IMR-90 (cell line): ENCODE measurements at places on chromosomes 6 and 20. TPM values are rescaled to one million over a fixed set of nuclear protein-coding genes. Genes with fewer than 3 reads are reported as not detected.

DNA sequence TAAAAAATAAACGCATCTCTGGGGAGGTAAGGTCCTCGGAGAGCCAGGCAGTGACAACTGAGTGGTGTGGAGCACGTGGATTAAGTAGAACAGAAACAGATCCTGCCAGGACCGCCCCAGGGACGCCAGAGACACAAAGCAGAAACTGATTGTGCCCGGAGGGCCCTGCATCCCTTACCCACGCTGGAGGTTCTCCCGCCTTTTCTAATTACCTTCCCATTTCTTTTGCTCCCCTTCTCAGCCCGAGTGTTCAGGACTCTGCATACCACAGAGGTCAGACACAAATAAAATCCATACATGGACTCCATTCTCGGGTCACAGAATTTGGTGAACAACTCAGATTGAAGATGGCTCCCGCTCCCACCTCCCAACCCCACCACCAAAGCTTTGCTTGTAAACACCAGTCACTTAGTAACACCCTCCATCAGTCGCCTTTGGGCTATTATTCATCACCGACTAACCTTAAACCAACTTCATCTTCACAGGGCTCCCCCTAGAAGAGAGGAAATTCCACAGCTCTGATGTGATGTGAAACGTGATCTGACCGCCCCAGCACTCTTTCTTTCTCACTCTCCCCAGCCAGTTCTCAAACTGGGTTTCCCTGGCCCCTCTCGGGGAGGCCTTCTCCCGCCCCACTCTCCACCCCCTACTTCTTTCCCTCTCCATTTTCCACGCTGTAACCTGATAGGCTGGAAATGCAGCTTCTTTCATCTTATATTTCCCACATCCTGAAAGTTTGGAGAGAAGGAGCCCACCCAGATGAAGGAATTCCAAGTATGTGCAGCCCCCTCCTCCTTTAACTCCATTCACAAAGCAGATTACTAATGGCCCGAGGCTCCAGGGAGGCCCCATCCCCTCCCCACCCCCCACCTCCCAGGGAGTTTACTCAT, 32.5 kb upstream of the PIM1 start:
- peak; percentile 99 for DNase-seq

DNA sequence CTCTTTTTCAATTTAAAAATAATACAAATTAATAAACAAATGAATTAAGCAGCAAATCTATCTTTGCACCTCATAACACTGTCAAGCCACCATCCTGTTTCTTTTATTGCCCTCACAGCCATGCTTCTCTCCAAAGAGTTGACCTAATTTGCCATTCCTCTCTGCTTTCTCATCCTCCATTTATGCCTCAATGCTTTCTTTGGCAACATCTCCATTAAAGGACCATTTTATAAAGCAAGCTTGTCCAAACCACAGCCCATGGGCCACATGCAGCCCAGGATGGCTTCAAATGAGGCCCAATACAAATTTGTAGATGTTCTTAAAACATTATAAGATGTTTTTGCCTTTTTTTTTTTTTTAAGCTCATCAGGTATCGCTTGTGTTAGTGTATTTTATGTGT, 26.4 kb upstream of the MEI4 start:
- DNase-seq: no peak

GRCh38 chr6:26375270-26375669, 7.6 kb upstream of the BTN2A2 start:
- DNase-seq: no peak

DNA sequence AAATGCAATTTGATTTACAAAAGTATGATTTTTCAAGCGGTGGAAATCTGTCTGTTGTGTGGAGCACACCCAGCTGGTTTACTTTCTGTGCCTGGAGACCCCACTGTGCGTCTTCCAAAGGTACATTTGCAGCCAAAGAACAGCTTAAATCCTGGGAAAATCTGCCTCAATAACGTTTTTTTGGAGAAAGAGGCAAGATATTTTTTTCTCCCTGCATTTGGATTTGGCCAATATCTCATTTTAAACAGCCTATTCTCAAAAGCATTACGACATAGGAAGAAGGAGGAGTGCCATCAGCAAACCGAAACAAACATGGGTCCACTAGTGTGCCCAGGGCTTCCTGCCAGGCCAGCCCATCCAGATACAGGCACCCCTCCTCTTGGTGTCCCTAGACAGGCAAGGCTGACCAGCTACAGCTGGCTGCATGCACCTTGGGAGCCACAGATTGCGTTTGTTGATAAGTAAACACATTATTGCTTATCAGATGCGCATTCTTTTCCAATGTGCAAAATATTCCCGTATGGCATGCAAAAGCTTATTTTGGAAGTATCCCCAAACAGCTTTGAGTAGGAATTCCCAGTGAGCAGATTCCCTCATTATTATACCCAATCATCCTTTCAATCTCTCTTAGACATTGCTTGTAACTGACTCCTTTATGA, 184.5 kb upstream of the MARCKS start:
- peak; percentile 37 for DNase-seq

DNA sequence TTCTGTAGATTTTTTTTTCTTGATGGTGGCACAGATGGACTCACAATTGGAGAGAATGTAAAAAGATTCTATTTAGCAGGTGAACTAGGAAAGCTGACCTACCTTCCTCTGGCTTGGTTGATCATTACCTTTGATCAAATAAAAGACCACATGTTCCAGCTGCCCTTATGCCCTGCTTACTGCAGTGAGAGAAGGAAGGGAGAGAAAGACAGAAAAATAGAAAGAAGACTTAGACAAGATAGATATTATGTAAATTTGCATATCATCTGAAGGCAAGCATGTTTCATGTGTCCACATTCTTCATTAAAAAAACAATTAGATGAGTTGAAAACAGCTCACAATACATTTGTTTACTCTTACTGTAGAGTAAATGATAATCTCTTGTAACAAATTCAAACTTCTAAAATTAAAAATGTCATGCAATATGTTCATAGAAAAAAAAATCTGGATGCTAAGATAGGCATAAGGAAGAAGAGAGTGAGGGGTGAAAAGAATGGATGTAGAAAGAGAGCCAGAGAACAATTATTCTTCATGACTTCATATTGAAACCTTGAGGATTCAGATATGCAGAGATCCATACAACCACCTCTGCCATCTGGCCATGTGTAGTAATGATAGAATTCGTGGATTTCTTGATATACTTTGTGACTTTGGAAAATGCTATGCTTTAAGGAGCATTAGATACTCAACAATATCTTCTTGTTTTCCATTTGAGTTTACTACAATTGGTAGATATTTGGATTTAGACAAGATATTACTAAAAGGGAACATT, 71.7 kb downstream of the RFX6 start:
- no peak for DNase-seq

DNA sequence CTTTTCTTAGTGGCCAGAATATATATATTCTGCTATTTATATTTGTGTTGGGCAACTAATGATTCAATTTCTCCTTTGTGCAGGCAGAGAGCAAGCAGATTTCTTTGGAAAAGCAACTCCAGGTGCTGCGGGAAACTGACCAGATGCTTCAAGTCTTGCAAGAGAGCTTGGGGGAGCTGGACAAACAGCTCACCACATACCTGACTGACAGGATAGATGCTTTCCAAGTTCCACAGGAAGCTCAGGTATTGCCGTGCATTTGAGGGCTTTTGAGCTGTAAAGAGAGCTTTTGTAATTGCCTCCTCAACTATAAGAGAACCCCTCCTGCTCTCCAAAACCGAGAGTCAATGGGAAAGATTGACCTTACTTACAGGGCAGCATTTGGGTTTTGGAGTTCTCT, 203.5 kb downstream of the UTRN start:
- DNase-seq: no peak

ARFRP1 gene
- polyA plus RNA-seq: 36.3 and 36.6 TPM in 2 replicates

DNA sequence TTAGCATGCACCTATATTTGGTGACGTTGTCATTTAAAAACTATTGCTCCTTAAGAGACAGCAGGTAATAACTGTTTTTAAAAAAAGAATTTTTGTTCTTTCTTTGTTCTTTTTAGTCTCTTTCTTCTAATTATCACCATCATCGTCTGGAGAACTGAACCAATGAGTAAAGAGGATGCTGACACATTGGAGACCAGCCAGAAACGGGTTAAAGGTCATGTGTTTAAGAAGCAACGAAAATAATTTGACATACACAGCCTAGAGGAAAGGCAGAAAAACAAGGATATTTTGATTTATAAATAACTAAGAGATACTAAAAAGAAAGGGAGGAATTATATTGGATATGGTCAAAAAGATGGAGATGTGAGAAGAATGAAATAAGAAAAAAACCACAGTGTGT, 19.2 kb upstream of the FYN start:
- no peak for DNase-seq

GRCh38 chr20:7879883-7880282, 60.4 kb downstream of the HAO1 start:
- DNase-seq: peak; percentile 43

DNA sequence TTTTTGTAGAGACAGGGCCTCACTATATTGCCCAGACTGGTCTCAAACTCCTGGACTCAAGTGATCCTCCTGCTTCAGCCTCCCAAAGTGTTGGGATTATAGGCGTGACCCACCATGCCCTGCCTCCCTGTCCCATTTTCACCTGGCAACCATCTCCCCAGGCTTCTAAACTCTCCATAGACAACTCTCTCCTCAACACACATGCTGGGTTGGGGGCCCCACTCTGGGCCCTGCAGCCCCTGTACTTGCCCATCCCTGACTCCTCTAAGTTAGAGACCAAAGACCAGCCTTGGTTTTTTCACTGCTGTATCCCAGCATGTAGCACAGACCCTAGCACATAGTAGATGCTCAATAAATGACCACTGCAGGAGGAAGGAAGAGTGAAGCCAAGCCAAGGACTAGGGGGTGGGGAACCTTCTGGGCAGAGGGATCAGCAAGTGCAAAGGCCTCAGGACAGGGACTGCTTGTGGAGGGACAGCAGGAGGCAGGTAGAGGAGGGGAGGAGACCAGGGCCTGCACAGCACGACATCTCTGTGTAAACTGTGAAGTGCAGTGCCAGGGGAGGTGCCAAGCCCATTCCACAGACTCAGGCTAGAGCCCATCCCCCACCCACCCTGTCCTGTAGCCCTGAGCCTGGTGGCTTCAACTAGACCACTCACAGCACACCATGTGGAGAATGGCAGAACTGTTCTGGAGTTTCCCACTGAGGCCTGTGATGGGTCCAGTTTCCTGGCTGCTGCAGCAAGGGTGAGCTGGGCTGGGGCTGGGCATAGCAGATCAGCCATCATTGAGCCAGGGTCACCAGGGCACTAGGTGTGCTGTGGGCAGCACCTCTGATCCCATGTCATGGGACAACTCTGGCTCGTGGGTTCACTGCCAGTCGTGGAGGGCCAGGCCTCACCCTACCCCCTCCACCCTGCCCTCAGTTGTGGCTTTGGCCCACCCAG, 3.4 kb upstream of the SRC start:
- no peak for DNase-seq

DNA sequence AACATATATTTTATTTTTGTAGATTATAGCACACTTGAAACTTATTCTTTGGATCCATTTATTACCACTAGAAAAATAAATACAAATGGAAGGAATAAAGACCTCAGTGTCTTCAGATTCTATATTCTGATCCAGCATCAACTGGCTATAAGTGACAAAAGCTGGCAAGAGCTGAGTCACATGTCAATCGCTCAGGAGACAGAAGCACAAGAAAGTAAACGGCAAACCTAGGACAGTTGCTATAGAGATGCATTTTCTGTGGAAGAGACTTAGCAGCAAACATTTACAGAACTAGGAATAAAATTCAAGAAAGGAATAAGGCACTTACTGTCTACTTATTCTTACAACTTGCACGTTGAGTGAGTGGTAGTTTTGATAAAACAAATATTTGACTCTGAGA, 230.4 kb downstream of the CLVS2 start:
- no peak for DNase-seq

DNA sequence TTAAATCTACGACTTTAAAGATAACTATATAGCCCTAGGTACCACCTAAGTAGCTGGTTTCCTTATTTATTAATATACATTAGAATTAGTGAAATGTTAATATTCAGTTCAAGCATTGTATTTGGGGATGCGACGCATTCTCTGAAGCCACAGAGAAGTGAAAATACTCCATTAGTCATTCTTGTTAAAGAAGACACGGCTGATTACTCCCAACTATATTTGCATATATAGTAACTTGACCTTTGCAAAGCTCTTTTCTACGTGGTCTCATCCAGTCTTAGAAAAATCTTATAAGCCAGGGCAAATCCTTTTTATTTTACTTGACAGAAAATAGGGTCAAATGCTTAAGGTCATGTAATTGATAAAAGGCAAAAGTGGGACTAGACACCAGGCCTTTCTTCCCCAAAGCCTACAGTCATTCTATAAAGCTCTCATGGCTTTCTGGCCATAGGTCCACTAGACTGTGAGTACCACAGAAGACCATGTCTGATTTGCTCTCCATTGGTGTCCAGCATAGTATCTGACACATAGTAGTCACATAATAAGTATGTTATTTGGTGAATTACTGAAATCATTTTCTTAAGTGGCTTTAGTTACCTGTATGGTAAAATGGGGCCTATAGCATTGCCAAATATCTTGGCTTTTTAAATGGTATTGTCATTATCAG, 11.3 kb downstream of the ZHX3 start:
- no peak for DNase-seq

GRCh38 chr6:170148709-170149470, 142.0 kb downstream of the DLL1 start:
- DNase-seq: no peak

GRCh38 chr6:158242071-158242606, 70.1 kb upstream of the TULP4 start:
- DNase-seq: no peak

PPP1R11 gene
- 44.6 and 46.0 TPM in 2 replicates for polyA plus RNA-seq

- peak; percentile 12 for DNase-seq
These were observed 1.1 kb downstream of the RGS17 start for GRCh38 chr6:153129873-153130514.

DNA sequence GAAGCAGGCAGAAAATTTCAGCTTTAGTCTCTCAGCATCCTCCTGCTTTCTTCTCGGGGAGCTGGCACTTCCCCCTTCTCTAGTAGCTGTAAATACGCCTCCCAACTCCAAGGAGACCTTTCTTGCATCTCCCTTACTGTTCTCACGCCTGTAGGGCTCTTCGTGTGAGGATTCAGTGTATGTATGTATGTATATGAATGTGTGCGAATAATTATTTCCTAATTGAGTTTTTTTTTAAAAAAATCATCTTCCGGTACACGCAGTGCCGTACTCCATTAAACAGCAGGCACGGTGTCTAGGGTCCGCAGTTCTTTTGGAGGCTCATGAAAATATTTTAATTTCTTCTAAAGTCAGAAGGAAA, 85.4 kb downstream of the HFE start:
- DNase-seq: peak; percentile 46

DNA sequence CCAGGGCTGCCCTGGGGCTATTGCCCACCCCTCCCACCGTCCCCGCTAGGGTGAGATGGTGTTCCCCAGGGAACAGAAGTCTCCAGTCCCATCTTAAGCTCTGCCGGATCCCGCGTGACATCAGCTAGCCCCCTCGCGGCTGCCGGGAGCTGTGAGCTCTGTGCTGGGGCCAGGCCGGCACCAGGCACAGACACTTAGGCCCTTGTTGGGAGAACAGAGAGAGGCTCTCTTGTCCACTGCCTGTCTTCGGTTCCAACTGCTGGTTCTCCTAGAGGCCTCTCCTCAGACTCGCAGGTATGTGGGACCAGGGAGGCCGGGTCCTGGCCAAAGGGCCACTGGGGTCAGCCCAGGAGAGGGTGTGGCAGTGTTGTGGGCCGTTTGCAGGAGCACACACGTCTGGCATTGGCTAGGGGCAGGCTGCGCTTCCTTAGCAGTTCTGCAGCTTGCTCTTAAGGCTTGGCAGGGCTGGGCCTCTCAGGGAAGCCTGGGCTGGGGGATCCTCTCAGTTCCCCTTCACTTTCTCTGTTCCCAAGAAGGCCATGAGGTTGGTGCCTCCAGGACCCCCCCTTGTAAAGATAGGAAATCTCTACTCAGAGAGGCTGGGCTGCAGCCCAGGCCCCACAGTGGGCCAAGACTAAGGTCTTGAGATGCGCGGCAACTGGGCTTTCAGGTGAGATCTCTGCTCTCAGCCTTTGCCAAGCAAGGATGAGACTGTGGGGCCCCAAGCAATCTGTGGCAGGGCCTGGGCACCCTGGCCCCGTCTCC, 6.3 kb downstream of the SGK2 start:
- no peak for DNase-seq
